Pulmonary artery endothelial cell (primary cell): ENCODE measurements at places on chromosomes 6 and 20. TPM values are rescaled to one million over a fixed set of nuclear protein-coding genes. Genes with fewer than 3 reads are reported as not detected.

PDE7B gene
- 42.5 and 48.0 TPM in 2 replicates for total RNA-seq

UST gene
- total RNA-seq: 1.6 and 3.4 TPM in 2 replicates

CYP39A1 gene
- 0.13 and 0.18 TPM in 2 replicates for total RNA-seq

DNA sequence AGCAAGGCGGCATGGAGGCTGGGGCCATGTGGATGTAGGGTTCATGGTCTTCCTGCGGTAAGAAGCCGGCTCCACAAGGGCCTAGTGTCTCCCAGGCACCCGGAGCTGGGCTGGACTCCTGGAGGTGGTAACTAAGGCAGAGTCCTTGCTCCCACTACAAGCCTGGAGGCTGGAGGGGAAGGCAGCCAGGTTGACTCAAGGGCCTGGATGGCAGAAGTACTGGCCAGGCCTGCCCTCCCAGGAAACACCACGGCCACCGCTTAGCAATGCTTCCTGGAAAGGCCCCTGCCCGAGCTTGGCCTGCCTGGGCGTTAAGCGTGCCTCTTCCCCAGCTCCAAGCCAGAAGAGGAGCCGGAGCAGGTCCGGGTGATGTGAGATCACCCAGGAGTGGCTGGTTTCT lies 182.0 kb downstream of the ZDHHC14 start:
- DNase-seq: no peak

GRCh38 chr6:138405816-138406413 lies 1.9 kb downstream of the HEBP2 start:
- no peak for DNase-seq

DNA sequence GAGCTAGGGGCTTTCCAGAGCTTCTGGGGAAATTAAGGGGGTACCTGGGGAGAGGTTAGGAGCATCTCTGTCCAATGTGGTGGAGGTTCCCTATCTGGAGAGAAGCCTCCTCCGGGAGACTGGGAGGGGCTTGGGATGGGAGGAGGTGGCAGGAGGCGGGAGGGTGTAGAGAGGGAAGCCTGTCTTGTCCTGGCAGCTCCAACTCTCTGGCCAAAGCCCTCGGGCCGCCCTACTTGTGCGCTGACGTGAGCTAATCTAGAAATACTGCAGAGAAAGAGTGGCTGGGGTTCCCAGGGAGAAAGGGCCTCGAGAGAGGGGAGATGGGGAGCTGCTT lies 1.6 kb upstream of the SLC32A1 start:
- DNase-seq: no peak

- no peak for DNase-seq
Measured at GRCh38 chr6:104574135-104574750, 285.5 kb downstream of the HACE1 start.

DNA sequence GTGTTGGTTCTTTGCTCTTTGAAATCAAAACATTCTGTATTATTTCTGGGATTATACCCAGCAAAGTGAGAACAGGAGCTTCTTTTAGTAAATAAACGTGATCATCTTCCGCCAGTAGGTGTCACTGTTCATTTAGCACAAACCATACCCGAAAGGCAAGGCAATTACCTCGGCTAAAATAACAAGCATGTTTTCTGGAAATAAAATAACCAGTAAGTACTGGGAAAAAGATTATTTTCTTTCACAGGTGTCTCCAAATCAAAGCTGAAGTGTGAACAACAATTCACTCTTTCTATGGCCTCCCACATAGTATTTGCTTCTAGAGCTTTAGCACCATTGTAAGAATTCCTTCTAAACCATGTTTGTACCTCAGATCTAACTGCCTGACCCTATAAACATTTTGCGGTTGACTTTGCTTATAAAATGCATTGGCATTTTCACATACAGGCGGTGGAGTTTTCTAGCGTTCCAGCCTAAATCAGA lies 144.6 kb upstream of the AGPAT4 start:
- peak; percentile 11 for DNase-seq

DNA sequence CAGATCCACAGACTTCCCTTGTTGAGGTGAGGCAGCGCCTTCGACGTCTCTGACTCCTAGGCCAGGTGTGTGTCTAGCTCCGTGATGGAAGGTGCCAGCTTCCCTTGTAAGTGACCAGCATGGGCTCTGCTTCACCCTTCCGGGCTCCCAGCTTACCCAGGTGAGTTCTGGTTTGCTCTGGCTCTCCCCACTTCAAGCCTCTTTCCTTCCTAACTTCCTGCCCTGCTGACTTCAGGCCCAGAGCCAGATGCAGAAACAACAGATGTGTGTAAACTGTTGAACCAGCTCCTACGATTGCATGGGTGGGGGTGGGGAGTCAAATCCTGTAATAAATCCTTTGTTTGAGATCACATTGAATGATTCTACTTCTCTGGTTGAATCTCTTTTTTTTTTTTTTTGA lies 51.6 kb upstream of the BMP6 start:
- no peak for DNase-seq
